ENCODE measurements at places on chromosomes 5 and 9.
A peak's percentile ranks its signal among the peaks of the same experiment; 100 is the strongest.

- H3K36me3 ChIP-seq = no peaks in the 10 kb centered on the region
- DNase-seq = no peak
- peaks cover 11% of the 10 kb centered on the region for H3K27me3 ChIP-seq
- H3K27ac ChIP-seq = no peak overlapping the region
- no peaks in the 10 kb centered on the region for H3K4me1 ChIP-seq
Observed at GRCh38 chr9:38214432-38214831, 145.4 kb upstream of the SHB start.

- no peak overlapping the region for H3K27ac ChIP-seq
- H3K27me3 ChIP-seq = no peaks in the 10 kb centered on the region
- peaks cover 12% of the 10 kb centered on the region for H3K36me3 ChIP-seq
- DNase-seq = no peak
- H3K4me3 ChIP-seq = no peak overlapping the region
Observed at GRCh38 chr5:38518341-38518740, 38.1 kb downstream of the LIFR start.

DNA sequence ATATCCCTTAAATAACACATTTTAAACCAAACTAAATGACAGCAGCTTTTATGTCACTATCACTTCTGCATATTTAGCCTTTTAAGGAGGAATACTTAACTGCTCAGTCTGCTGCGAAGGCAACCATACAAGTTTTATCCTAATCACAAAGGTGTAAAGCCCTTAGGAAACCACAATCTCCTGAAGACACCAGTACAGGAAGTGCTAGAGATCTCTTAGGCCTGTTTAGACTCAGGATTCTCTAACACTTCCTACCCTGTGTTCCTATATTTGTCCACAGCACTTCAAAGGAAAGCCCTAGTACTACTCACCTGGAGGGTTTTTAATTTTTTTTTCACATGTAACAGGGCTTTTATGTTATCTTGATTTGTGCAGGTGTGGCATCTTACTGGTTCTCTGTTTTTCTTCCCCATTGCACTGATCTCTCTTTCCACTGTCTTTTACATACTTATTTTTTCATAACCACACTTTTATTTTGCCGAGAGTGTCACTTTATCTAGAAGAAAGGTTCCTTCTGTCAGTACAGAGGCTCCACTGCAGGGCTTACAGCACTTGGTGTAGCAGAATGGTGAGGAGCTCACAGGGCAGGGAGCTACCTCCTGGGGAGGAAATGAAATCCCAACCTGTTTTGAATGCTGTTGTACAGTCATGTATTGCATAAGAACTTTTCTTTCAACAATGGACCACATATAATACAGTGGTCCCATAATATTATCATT, 1060.6 kb upstream of the ACO1 start:
- no peaks in the 10 kb centered on the region for H3K4me1 ChIP-seq
- no peaks in the 10 kb centered on the region for H3K36me3 ChIP-seq
- H3K4me3 ChIP-seq = no peak overlapping the region
- no peak for DNase-seq
- peaks cover 7% of the 10 kb centered on the region for H3K27me3 ChIP-seq

- DNase-seq = no peak
- peaks cover 2% of the 10 kb centered on the region for H3K36me3 ChIP-seq
- no peak overlapping the region for H3K27ac ChIP-seq
- peaks cover 10% of the 10 kb centered on the region for H3K4me1 ChIP-seq
- no peaks in the 10 kb centered on the region for H3K27me3 ChIP-seq
Observed at GRCh38 chr5:94715768-94716167, 97.3 kb downstream of the SLF1 start.

DNA sequence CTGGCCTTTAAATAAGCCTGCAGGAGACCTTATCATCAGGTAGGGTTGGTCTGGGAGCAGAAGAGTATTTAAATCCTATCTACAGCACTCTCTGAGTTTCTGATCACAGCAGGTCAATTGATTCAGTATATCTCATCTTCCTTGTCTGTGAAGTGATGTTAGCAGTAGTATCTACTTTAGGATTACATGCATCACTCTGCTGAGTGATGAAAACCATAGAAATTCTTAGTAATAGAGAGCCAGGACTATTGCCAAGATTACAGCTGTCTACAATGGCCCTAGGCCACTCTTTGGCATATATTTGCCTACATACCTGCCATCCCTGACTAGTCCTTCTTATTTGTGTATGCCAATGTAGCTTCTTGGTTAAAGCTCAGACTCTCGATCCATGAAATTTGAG, 183.8 kb downstream of the ASTN2 start:
- no peak overlapping the region for H3K4me3 ChIP-seq
- peaks cover 5% of the 10 kb centered on the region for H3K27me3 ChIP-seq
- no peaks in the 10 kb centered on the region for H3K36me3 ChIP-seq
- no peak for DNase-seq

DNA sequence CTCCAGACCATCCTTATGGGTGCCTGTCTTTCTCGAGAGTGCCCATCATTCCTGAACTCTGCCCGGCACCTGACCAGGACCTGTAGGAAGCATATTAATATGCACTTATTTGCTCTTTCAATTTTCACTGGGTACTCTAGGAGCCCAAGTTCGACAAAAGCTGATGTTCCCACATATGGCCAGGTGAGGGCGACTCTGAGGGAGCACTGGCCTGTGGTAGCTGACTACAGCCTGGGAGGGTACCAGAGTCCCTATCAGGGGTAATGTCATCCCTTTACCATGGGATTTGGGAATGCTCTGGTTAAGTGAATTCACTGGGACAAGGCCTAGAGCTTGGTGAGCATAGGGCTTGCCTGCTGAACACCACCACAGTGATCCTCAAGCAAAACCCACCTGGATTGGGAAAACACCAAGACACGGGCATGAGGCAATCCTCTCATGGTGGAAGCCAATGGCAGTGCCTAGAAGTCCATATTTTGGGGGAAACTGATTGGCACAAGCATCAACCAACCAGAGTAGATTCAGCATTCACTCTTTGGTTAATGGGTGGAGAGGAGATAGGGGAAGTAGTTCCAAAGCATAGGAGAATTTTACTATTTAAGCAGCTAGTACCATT, 112.2 kb downstream of the MTX3 start:
- peaks cover 12% of the 10 kb centered on the region for H3K27me3 ChIP-seq
- no peak overlapping the region for H3K27ac ChIP-seq
- no peak overlapping the region for H3K4me3 ChIP-seq
- peaks cover 35% of the 10 kb centered on the region for H3K4me1 ChIP-seq
- H3K36me3 ChIP-seq = no peaks in the 10 kb centered on the region

DNA sequence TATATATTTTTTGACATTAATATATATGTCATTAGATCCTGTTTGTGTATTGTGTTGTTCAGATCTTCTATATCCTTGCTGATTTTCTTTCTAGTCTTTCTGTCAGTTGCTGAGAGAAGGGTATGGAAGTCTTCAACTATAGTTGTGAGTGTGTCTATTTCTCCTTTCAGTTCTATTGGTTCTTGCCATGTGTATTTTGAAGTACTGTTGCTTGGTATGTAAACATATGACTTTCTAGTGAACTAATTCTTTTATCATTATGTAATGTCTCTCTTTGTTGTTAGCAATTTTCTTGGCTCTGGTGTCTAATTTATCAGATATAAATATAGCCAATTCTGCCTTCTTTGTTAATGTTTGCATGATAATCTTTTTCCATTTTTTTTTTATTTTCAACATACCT, 84.3 kb upstream of the CAST start:
- H3K4me3 ChIP-seq = no peak overlapping the region
- H3K36me3 ChIP-seq = no peaks in the 10 kb centered on the region
- DNase-seq = no peak
- H3K27me3 ChIP-seq = no peaks in the 10 kb centered on the region
- H3K27ac ChIP-seq = no peak overlapping the region
- peaks cover 15% of the 10 kb centered on the region for H3K4me1 ChIP-seq

DNA sequence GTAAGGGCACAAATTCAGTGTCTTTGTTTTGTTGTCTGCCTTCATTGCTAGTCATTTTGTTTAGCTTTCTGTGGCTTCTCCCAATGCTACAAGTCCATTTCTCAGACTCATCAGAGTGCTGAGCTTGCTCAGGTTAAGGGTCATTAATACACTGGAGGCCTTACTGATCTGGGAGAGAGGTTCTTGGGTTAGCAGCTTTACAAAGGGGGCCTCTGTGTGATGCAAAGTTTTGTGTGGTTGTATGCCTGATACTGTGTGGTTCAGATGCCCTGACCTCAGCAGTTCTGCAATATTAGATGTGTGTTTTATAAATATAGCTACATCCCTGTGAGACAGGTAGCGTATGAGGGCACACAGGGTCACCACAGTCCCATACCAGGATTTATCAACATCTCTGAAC, 34.8 kb upstream of the SMARCA2 start:
- H3K27me3 ChIP-seq = peaks cover 7% of the 10 kb centered on the region
- DNase-seq = no peak
- no peak overlapping the region for H3K4me3 ChIP-seq
- H3K4me1 ChIP-seq = no peaks in the 10 kb centered on the region
- no peak overlapping the region for H3K27ac ChIP-seq

- H3K27ac ChIP-seq = no peak overlapping the region
- no peaks in the 10 kb centered on the region for H3K4me1 ChIP-seq
- DNase-seq = no peak
- no peaks in the 10 kb centered on the region for H3K36me3 ChIP-seq
- peaks cover 6% of the 10 kb centered on the region for H3K27me3 ChIP-seq
Observed at GRCh38 chr9:84206801-84207370, 133.7 kb downstream of the SLC28A3 start.

GRCh38 chr5:38612851-38613250, 56.4 kb upstream of the LIFR start:
- H3K4me1 ChIP-seq = peaks cover 9% of the 10 kb centered on the region
- no peak overlapping the region for H3K27ac ChIP-seq
- no peak overlapping the region for H3K4me3 ChIP-seq
- peaks cover under 1% of the 10 kb centered on the region for H3K36me3 ChIP-seq
- peaks cover 3% of the 10 kb centered on the region for H3K27me3 ChIP-seq
- no peak for DNase-seq

DNA sequence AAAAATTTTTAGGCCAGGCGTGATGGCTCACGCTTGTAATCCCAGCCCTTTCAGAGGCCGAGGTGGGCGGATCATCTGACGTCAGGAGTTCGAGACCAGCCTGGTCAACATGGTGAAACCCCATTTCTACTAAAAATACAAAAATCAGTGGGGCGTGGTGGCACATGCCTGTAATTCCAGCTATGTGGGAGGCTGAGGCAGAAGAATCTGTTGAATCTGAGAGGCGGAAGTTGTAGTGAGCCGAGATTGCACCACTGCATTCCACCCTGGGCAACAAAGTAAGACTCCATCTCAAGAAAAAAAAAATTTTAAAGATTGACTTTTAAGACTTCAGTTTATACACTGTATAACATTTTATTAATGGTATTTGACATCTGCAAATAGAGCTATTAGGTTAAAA, 60.1 kb upstream of the GNAQ start:
- no peaks in the 10 kb centered on the region for H3K4me1 ChIP-seq
- H3K4me3 ChIP-seq = no peak overlapping the region
- H3K36me3 ChIP-seq = peaks cover 4% of the 10 kb centered on the region
- H3K27ac ChIP-seq = no peak overlapping the region
- H3K27me3 ChIP-seq = peaks cover 9% of the 10 kb centered on the region
- no peak for DNase-seq

- H3K36me3 ChIP-seq = no peaks in the 10 kb centered on the region
- H3K27me3 ChIP-seq = peaks cover 10% of the 10 kb centered on the region
- DNase-seq = no peak
Observed at GRCh38 chr5:146828385-146828784, 50.2 kb downstream of the PPP2R2B start.

DNA sequence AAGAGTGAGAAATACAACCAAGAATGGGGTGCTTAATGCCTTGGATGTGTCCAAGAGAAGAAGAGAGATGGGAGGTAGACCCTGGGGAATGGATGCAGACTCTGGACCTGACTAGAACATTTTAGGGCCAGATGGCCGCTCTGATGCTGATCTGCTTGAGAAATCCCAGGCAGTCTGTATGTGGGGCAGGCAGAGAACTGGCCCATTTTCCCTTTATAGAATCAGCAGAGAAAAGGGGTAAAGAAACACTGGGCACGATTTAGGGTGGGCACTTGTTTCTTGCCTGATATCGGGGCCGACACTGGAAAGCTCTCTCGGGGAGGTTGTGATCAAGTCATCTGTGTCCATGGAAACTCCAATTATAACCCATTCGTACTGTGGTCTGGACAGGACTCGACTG, 118.5 kb upstream of the FSTL4 start:
- H3K27me3 ChIP-seq = no peaks in the 10 kb centered on the region
- no peak overlapping the region for H3K27ac ChIP-seq
- DNase-seq = no peak
- H3K4me1 ChIP-seq = peaks cover 7% of the 10 kb centered on the region
- peaks cover 1% of the 10 kb centered on the region for H3K36me3 ChIP-seq

- H3K27me3 ChIP-seq = peaks cover 9% of the 10 kb centered on the region
- no peaks in the 10 kb centered on the region for H3K4me1 ChIP-seq
- H3K27ac ChIP-seq = no peak overlapping the region
Observed at GRCh38 chr5:147822686-147823491, 8.6 kb downstream of the SPINK1 start.

- peaks cover 58% of the 10 kb centered on the region for H3K4me1 ChIP-seq
- no peaks in the 10 kb centered on the region for H3K27me3 ChIP-seq
- H3K4me3 ChIP-seq = peak overlapping the region; percentile 74
Observed at GRCh38 chr5:179820127-179820482, 600 bp upstream of the SQSTM1 start.

DNA sequence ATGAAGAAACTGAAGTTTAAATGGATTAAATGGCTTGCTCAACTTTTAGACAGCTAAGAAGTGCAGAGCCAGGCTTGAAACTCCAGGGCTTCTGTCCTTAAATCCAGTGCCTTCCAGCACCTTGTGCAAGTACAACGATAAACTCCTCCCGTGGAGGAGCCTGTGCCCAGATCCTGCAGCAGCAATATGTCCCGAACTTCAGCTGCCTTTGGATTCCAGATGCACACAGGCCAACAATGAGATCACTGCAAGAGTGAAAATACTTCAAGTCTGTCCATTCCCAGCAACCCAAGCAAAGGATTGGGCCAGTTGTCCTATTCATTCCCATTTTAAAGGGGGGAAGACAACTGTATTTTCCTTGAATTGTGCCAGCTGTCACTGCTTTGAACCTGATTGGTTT, 199.6 kb downstream of the CRB2 start:
- DNase-seq = no peak
- peaks cover 14% of the 10 kb centered on the region for H3K36me3 ChIP-seq
- no peaks in the 10 kb centered on the region for H3K27me3 ChIP-seq

- no peaks in the 10 kb centered on the region for H3K36me3 ChIP-seq
- H3K4me3 ChIP-seq = no peak overlapping the region
- no peak for DNase-seq
Observed at GRCh38 chr9:108049026-108049607, 559.5 kb upstream of the KLF4 start.
